ENCODE measurements at places on chromosomes 11 and 22.

GRCh38 chr11:66579017-66579606 is 10.7 kb upstream of the CTSF start:
- peak; percentile 89 for DNase-seq

- DNase-seq: no peak
These were observed 12.3 kb upstream of the TUB start for GRCh38 chr11:8068605-8069221.

DNA sequence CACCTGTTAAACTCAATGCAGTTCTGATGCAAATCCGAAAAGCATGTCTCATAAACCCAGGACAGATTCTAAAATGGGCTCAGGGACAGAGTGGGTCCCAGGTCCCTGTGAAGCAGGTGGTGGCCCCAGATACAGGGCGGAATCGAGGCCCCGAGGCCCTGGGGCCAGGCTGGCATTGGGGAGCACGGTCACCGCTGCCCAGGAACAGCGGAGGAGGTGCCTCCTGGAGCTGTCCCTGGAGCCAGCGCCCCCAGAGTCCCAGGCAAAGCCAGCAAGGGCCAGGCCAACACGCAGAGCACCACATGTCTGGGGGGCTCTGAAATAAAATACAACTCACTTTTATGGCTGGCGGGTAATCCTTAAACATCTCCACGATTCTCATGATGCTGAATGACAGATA is 10.0 kb upstream of the TTLL8 start:
- DNase-seq: no peak

DNA sequence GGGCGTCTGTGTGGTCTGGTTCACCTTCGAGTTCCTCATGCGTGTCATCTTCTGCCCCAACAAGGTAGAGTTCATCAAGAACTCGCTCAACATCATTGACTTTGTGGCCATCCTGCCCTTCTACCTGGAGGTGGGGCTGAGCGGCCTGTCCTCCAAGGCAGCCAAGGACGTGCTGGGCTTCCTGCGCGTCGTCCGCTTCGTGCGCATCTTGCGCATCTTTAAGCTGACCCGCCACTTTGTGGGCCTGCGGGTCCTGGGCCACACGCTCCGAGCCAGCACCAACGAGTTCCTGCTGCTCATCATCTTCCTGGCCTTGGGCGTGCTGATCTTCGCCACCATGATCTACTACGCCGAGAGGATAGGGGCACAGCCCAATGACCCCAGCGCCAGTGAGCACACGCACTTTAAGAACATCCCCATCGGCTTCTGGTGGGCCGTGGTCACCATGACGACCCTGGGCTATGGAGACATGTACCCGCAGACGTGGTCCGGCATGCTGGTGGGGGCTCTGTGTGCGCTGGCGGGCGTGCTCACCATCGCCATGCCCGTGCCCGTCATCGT is 37.3 kb downstream of the KCNC1 start:
- no peak for DNase-seq

DNA sequence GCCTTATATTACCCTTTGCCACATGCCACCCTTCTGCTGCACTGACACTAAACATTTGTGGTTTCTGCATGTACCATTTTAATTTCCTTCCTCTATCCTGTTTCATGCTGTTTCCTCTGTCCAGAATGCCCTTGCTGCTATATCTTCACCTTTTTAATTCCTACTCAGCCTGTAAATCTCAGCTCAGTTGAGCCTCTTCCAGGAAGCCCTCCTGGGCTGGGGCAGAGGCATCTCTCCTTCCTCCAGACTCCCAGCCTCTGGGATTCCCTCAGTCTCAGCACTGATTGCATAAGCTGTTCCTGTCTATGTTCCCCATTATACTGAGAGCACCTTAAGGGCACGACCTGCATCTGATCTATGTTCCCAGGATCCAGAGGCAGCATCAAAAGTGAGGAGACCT is 98.7 kb downstream of the RNF169 start:
- no peak for DNase-seq

DNA sequence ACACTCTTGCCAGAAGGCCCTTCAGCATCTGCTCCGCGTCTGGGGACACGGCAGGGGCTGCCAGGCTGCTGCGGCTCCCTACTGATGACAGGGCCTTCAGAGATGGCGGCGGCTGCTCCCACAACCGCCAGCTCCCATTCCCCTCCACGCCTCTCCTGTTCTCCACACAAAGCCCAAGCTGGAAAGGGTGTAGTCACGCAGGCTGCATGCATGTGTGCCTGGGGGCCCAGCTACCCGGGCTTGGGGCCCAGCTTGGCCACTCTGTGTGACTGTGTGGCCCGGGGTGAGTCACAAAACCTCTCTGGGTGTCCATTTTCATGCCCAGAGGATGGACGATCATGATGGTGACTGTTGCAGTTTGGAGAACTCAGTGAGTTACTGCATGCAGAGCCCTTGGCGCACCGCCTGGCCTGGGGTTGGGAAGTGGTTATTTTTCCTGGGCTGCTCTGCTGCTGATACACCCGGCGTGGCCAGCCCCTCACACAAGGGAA is 31.7 kb upstream of the PARVB start:
- DNase-seq: peak; percentile 37

All from retina (tissue), 1 donor.